ENCODE measurements at places on chromosomes 3 and 15. TPM values are rescaled to one million over a fixed set of nuclear protein-coding genes. Genes with fewer than 3 reads are reported as not detected.

- H3K36me3 ChIP-seq = no peaks in the 10 kb centered on the region
- DNase-seq = no peak
- H3K4me3 ChIP-seq = no peak overlapping the region
- no peaks in the 10 kb centered on the region for H3K27me3 ChIP-seq
Measured at GRCh38 chr3:17655743-17656142, 86.7 kb downstream of the TBC1D5 start.

- H3K27me3 ChIP-seq = peaks cover 1% of the 10 kb centered on the region
- DNase-seq = no peak
- peaks cover 2% of the 10 kb centered on the region for H3K4me1 ChIP-seq
- no peak overlapping the region for H3K27ac ChIP-seq
- H3K36me3 ChIP-seq = no peaks in the 10 kb centered on the region
Measured at GRCh38 chr15:91413142-91413541, 313.1 kb downstream of the SV2B start.

DNA sequence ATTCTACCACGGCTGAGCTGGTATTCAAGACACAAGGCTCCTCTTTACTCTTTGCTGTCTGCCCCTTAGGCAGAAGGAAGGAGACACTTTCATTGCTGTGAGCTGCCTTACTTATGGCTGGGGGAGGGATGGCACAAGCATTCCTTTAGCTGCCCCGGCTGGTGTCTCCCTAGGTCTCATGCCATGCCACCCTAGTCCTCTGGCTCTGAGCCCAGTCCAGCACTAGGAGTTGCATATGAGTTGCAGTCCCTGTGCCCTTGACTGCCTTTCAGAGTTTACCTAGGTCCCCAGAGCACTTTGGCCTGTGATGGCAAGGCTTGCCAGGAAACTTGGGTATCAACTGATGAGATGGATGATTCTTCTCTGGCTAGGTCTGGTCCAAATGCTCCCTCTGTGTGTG, 296.4 kb downstream of the RBMS3 start:
- H3K4me3 ChIP-seq = no peak overlapping the region
- peaks cover 3% of the 10 kb centered on the region for H3K27me3 ChIP-seq
- no peak overlapping the region for H3K27ac ChIP-seq
- DNase-seq = no peak
- H3K4me1 ChIP-seq = no peaks in the 10 kb centered on the region

GRCh38 chr15:34613997-34614396, 30.5 kb upstream of the GOLGA8B start:
- H3K27ac ChIP-seq = no peak overlapping the region
- peaks cover 22% of the 10 kb centered on the region for H3K27me3 ChIP-seq
- H3K36me3 ChIP-seq = no peaks in the 10 kb centered on the region
- peaks cover 13% of the 10 kb centered on the region for H3K4me1 ChIP-seq

The ISLR2 gene
- total RNA-seq = not detected

The SOX2 gene
- not detected for total RNA-seq

The IL16 gene
- total RNA-seq = 130 TPM

The GASK1A gene
- total RNA-seq = 0.11 TPM

DNA sequence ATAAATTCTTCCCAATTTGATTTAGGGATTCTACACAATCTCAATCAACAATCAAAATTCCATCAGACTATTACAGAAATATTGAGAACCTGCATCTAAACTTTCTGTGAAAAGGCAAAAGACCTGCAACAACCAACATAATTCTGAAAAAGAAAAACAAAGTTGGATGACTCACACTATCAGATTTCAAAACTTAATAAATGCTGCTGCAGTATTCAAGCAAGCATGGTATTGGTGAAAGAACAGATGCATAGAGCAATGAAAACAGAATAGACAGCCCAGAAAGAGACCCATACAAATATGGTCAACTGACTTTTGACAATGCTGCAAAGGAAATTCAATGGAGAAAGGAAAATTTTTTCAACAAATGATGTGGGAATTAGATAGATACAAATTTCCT, 477.1 kb upstream of the NR2F2 start:
- no peak for DNase-seq
- H3K4me1 ChIP-seq = no peaks in the 10 kb centered on the region
- no peak overlapping the region for H3K4me3 ChIP-seq
- H3K27me3 ChIP-seq = peaks cover 2% of the 10 kb centered on the region
- H3K27ac ChIP-seq = no peak overlapping the region

DNA sequence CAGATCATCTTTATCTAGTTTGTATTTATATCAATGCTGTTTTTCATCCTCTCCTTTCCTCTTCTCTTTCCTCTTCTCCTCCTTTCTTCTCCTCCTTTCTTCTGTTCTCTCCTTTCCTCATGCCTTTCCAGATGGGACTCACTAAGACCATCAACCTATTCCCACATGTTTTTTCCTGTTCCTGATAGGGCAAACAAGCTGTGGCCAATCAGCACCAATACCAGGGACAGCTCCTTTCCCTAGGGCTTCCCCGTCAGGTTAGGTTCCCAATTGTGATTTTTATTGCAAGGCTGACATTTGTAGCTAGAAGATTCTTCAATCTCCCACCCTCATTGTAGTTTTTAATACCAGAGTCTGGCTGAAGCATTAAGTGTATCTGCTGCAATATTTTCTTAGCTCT, 76.3 kb upstream of the COL8A1 start:
- no peaks in the 10 kb centered on the region for H3K4me1 ChIP-seq
- H3K27me3 ChIP-seq = no peaks in the 10 kb centered on the region
- no peak overlapping the region for H3K27ac ChIP-seq
- H3K4me3 ChIP-seq = no peak overlapping the region
- no peaks in the 10 kb centered on the region for H3K36me3 ChIP-seq

- no peaks in the 10 kb centered on the region for H3K27me3 ChIP-seq
- no peak overlapping the region for H3K27ac ChIP-seq
- no peak overlapping the region for H3K4me3 ChIP-seq
- DNase-seq = no peak
Measured at GRCh38 chr3:11536132-11536935, 107.4 kb downstream of the VGLL4 start.

GRCh38 chr15:83700082-83700481, 46.2 kb downstream of the ADAMTSL3 start:
- DNase-seq = no peak
- H3K4me1 ChIP-seq = no peaks in the 10 kb centered on the region
- H3K27ac ChIP-seq = no peak overlapping the region
- H3K4me3 ChIP-seq = no peak overlapping the region

- no peak for DNase-seq
- no peaks in the 10 kb centered on the region for H3K27me3 ChIP-seq
- H3K36me3 ChIP-seq = no peaks in the 10 kb centered on the region
- no peak overlapping the region for H3K4me3 ChIP-seq
- peaks cover 3% of the 10 kb centered on the region for H3K4me1 ChIP-seq
- no peak overlapping the region for H3K27ac ChIP-seq
Measured at GRCh38 chr15:60682115-60682514, 203.2 kb upstream of the ICE2 start.

The SLC28A1 gene
- total RNA-seq = not detected

- peaks cover 26% of the 10 kb centered on the region for H3K36me3 ChIP-seq
- H3K27ac ChIP-seq = peak overlapping the region; percentile 92
- H3K4me3 ChIP-seq = peak overlapping the region; percentile 92
- peaks cover 47% of the 10 kb centered on the region for H3K4me1 ChIP-seq
- no peaks in the 10 kb centered on the region for H3K27me3 ChIP-seq
Measured at GRCh38 chr15:75203017-75203907, 1.6 kb downstream of the C15orf39 start.

DNA sequence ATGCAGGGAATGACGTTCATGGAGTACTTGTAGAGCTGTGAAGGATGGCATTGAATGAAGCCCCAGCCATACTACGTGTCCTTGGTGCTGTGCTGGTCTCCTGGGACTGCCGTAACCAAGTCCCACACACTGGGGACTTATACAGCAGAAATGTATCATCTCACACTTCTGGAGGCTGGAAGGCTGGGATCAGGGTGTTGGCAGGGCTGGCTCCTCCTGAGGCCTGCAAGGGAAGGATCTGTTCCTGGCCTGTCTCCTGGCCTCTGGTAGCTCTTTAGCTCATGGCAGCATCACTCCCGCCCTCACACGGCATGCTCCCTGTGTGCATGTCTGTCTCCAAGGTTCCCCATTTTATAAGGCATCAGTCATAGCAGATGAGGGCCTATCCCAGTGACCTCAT, 29.5 kb upstream of the GABRG3 start:
- DNase-seq = no peak
- no peak overlapping the region for H3K4me3 ChIP-seq
- H3K27me3 ChIP-seq = no peaks in the 10 kb centered on the region
- H3K36me3 ChIP-seq = no peaks in the 10 kb centered on the region

DNA sequence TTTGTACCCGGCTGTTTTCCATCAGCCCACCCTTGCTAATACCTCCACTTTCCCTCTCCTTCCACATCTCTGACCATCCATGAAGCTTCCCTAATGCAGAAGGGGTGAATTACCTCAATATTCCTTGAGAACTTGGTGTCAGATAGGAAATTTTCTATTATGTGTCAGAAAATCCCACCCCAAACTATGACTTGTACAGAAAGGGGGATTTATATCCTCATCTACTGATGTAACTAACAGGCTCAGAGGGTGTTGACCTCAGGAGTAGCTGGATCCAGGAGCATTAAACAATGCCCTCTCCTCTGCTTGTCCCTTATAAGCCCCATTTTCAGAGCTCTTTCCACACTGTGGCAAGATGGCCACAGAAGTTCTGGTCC, 242.8 kb upstream of the TLE3 start:
- no peaks in the 10 kb centered on the region for H3K4me1 ChIP-seq
- H3K27ac ChIP-seq = no peak overlapping the region
- DNase-seq = no peak
- no peaks in the 10 kb centered on the region for H3K36me3 ChIP-seq
- H3K4me3 ChIP-seq = no peak overlapping the region
- H3K27me3 ChIP-seq = peaks cover 3% of the 10 kb centered on the region

DNA sequence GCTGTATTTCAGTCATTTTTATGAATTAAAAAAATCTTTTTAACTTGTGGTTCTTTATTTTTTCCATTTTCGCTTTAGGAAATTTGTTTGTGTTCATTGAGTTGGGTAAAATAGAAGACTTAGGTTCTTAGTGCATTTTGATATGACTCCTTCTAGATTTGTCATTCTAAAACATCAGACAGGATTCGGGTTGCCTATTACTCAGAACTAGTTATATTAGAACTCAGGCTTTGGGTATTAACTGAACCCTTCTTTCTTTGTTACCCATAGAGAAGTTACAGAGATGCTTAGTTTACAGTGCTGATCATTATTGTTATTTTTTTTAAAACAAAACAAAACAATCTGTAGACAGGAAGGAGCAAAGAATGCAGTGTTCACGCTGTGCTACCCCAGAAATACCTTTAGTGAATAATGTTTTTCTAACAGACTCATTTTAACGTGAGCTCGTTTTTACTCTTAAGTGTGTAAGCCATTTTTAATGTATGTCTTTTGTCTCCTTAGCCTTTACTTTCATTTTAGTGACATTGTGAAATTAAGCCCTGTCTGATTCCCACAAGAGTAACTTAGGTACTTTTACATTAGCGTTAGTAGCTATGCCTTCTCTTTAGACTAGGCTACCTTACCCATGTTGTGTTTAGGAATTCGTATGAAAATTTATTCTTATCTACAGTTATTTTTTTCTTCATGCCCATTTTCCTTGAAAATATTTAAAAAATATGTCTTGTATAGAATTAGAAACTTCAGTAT, 53.4 kb downstream of the CMC1 start:
- H3K27me3 ChIP-seq = no peaks in the 10 kb centered on the region
- no peak for DNase-seq
- H3K27ac ChIP-seq = peak overlapping the region; percentile 34

DNA sequence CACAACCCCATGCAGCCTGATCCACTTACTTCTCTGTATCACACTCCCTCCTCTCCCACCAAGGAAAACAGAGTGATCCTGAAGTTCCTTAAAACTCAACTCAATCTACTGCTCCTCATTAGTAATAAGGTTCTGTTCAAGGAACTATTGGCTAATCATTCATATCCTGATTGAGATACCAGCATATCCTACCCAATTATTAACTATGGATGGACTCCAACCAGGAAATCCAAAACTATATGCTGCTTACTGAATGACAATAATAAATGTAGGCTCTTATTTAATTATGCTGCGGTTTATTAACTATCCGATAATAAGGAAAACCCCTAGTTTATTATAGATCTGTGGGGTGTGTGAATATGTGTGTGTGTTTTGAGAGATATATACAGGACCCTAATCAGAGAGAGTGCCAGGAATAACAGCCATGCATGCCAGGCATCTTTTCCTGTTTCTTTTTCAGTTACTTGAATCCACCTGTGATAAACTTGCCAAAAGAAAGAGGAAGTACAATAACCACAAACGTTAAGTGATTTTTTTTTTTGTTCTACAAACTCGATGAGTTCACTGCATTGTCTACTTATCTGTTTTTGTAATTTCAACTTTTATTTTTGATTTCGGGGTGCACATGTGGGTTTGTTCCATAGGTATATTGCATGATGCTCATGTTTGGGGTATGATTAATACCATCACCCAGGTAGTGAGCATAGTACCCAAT, 1031.7 kb upstream of the CFAP20DC start:
- DNase-seq = no peak
- H3K36me3 ChIP-seq = peaks cover 33% of the 10 kb centered on the region
- no peaks in the 10 kb centered on the region for H3K27me3 ChIP-seq
- H3K4me1 ChIP-seq = peaks cover 60% of the 10 kb centered on the region
- peak overlapping the region; percentile 78 for H3K27ac ChIP-seq

The ROBO1 gene
- total RNA-seq = 8.6 TPM

The HAUS2 gene
- total RNA-seq = 48.8 TPM
